ENCODE measurements at places on chromosomes 5 and 9.

DNA sequence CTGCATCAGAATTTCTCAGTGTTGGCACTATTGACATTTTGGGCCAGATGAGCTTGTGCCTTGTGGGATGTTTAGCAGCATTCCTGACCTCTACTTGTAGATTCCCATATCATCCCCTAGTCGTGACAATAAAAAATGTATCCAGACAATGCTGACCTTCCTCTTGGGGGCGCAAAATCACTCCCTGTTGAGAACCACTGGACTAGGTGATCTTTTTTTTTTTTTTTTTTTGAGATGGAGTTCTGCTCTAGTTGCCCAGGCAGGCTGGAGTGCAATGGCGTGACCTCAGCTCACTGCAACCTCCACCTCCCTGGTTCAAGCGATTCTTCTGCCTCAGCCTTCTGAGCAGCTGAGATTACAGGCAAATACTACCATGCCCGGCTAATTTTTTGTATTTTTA lies 22.6 kb downstream of the STXBP1 start:
- no peak for DNase-seq

DNA sequence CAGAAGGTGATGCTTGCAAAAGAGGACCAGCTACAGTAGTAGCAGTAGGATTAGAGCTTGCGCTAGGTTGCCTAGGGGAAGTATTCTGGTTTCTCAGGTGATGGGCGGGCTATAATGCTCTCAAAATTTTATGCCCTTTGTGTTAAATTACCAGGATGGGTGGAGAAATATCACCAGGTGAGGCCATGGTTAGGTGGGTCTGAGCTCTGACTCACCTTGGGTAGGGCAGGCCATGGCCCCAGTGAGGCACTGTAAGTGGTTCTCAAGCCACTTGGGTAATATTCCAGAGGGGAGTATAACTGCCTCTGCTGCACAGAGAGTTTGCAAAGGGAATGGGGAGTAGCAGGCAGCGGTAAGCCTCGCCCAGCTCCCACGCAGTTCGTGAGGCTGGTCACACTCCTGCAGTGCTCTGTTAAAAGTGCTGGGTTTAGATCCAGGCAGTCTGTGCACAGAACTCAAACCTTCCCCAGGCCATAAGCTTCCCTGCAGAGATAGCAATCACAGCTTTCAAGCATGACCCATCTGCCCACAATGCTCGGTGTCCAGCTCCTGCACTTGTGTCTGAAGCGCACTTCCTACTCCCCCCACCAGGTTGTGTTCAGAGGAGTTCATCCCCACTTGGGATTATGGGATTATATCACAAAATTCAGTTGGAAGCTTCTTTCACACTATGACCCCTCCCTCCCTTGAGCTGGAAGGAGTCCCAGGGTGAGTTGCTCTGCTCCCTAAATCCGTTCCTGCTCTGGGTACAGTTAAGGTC lies 575.0 kb downstream of the CHSY3 start:
- DNase-seq, result no peak

GRCh38 chr5:9922719-9923118 lies 292.6 kb upstream of the TAS2R1 start:
- no peak for DNase-seq

GRCh38 chr9:75071530-75072122 lies 16.3 kb downstream of the NMRK1 start:
- DNase-seq, result no peak

Measured in stimulated activated naive CD4-positive, alpha-beta T cell (primary cell).